ENCODE measurements at places on chromosomes 2 and 18. TPM values are rescaled to one million over a fixed set of nuclear protein-coding genes. Genes with fewer than 3 reads are reported as not detected.

Gene PAIP2B
- total RNA-seq = 2.3 TPM

Gene C2orf92
- 13.4 TPM for total RNA-seq

DNA sequence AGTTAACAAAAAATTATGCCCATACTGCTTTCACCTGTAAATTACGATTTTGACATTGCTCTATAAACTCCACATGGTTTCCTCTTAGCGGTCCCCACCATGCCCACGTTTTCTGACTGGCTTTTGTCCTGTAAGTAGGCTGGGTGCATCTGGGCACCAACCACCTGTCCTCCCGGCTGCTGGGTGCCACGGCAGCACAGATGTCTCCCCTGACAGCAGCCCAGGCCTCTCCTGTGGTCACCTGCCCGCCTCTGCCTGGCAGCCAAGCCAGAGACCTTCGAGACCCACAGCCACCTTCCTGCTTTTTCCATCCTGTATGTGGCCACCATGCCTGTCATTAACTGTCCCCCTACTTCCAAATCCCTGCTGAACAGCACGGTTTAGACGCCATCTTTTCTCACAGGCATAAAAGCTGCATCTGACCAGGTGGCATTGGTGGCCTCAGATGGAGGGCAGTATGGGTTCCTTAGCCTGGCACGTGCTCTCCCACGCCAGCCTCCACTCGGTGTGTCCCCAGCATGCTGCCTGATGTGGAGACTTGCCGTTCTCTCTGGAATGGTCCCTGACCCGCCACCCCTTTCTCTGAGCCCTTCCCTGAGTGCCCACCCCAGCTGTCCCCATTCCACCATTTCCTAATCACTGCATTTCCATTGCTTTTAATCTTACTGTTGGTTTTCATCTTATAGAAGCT lies 18.9 kb downstream of the SNORC start:
- no peak for DNase-seq

DNA sequence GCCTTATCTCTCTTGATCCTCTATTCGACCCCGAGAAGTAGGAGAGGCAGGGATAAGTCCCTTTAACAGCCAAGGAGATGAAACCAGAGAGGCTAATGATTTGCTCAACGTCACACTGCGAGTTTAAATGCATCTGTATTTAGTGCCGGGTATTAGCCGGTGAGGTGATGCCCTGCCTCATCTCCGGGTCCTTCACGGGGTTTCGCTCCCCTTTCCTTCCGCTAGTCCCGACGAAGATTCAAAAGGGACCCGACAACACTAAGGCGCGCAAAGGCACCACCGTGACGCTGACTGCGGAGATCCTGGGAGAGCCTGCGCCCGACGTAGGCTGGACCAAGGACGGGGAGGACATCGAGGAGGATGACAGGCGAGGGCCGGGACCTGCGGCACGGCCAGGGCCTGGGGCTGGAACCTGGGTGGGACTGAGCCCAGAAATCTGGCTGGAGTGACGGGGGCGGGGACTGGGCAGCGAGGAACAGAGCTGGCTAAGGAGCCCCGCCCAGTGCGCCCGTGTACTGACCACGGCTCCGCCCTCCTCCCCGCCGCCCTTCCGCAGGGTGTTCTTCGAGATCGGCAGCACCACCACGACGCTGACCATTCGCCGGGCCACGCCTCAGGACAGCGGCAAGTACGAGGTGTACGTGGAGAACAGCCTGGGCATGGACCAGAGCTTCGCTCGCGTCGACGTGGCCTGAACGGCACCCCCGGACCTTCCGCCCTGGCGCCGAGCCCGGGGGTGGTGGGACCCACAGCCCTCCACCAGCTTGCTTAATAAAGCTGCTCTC lies 1.0 kb upstream of the GMPPA start:
- no peak for DNase-seq

DNA sequence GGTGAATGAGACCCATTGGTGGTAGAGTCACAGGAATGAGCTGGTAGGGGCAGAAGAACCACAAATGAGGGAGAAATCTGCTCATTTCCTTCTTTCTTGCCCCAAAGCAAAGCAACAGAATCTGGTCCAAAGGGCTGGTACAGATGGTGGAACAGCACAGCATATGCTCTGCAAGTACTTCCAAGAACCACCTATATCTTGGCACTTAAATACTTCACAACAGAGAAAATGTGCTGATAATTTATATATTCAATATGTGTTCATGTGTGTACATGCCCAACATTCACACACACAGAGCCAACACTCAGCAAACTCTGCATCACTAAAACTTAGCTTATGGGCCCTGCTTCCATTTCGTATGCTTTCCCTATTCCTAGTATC lies 884.4 kb upstream of the KLHL29 start:
- DNase-seq = no peak

DNA sequence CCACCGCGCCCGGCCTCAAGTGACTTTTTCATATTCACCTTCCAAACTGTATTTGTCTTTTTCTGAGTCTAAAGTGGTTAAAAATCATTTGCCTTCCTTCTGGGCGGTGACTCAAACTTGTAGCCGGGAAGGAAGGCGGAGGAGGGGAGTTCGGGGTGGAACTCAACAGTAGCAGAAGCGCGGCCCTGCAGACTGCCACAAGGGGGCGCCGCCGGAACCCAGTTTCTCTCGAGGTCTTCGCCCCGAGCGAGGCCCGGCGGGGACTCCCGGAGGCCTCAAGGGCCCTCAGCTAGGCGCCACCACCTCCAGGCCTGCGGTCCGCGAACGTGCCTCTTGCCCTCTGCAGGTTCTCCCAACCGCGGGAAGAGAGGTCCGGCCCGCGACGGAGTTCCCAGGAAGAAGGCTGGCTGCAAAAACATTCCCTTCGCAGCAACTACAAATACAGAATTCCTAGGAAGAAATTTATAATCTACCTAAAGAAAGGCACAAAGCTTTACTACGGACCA lies 16.8 kb upstream of the ITM2C start:
- DNase-seq = peak; percentile 90

- no peak for DNase-seq
These were observed 56.1 kb upstream of the CDCA7 start for GRCh38 chr2:173298536-173299097.

DNA sequence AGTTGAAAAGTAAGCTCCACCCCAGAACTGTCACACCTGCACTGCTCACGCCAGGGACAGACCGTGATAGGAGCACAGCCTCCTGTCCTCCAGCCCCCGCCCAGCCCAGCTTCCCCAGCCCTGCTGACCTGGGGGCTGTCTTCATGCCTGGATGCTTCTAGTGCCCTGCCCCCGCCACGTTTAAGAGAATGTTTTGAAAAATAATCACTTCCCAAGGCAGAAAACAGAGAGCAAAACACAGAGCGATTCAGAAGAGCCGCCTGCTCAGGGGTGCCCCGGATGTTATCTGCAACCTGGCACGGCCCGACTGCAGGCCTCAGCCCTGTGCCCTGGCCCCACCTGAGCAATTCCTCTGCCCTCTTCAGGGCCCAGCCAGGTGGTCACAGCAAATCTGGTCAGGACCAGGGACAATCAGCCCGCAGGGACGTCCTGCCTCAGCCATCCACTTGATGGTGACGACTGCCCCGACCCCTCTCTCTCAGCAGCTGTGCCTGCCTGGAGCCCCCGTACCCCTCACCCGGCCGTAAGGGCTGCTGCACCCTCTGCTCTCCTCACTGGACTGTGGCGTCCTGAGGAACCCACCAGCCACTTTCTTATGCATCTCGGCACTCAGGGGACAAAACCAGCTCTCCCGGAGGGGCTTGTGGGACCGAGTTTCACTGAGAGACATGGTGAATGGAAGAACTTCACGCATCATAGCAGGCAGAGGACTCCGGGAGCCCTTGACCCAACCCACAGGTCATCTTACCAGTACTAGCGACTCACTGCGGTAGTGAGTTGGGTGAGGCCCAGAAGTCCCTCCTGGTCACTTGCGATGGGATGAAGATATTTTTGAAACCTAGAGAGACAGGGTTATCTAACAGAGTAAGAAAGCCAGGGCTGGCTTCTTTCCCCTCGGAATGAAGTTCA lies 30.2 kb downstream of the ADI1 start:
- DNase-seq = no peak

DNA sequence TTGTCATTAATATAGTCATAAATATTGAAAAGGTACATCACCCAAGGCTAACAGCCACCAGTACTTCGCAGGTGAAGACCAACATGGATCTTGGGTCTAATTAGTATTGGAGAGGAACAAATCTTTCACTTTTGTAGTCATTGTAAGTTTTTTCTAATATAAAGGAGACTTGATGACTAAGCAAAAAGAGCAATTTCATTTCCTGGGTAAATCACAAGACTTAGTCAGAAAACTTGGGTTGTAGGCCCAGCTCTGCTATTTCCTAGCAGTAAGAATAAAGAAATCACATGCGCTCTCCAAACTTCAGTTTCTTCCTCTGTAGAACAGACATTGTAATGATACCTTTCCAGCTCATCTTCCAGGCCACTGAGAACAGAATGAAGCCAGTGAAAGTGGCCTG lies 40.9 kb downstream of the NRP2 start:
- no peak for DNase-seq

GRCh38 chr2:180001726-180002125 lies 5.4 kb downstream of the CWC22 start:
- no peak for DNase-seq
